NCI-H1417 (cell line): ENCODE measurements at places on chromosomes 12 and 14.
A peak's percentile ranks its signal among the peaks of the same experiment; 100 is the strongest.

DNA sequence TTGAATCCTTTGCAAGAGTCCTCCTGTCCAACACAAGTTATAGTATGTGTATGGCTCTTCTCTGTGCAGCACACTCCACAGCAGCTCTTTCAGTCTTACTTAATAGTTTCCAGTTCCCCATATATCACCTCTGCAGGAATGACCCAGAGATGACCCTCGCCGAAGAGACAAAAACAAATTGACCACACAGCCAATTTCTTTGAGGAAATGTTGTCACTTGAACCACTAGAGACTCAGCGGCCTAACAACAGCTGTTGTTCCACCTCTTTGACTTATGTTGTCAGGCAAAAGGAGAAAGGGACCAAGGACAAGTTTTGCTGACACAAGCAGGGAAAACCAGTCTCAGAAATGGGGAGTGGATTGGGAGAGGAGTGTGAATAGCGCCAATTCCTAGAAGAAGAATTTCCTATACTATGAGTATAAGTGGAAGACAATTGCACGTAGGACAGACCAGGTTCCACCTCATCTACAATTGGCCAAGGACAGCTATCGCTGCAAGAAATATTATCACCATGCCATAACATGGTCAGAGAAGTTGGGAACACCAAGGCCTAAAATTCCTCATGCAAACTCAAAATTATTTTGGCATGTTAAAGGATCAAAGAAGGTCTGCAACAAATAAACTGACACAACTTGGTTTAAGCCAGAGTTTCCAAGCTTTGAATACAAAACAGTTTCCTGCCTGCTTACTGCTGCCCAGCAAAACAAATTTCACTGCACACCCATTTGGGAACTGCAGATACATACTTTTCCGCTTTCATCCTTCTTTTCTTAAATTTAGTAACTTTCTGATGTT, 41.7 kb upstream of the ITPR2 start:
- DNase-seq: no peak

GRCh38 chr12:47219243-47219642, 139.5 kb upstream of the AMIGO2 start:
- DNase-seq: no peak

DNA sequence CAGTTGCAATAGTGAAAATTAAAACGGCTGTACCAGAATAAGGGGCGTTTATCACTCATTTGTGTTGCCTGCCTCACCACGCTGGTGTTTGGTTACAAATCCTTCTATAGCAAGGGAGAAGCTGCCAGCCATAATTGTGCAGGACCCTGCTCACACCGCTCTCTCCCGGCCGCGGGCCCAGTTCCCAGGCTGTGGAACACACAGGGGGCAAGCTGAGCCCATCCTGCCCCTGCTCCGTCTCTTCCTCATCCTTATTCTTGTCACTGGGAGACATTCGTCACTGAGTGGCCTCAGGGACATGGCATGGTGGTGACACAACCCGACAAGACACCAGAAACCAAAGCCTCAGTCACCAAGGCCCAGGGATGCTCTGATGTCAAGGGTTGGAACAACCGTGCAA, 116.3 kb upstream of the FKBP4 start:
- no peak for DNase-seq

- DNase-seq: peak; percentile 56
Measured at GRCh38 chr14:55160989-55161388, 30.4 kb downstream of the DLGAP5 start.

- no peak for DNase-seq
Measured at GRCh38 chr14:76951166-76951565, 77.3 kb downstream of the IRF2BPL start.

- DNase-seq: peak; percentile 68
Measured at GRCh38 chr14:99268810-99269707, 2.9 kb downstream of the BCL11B start.

DNA sequence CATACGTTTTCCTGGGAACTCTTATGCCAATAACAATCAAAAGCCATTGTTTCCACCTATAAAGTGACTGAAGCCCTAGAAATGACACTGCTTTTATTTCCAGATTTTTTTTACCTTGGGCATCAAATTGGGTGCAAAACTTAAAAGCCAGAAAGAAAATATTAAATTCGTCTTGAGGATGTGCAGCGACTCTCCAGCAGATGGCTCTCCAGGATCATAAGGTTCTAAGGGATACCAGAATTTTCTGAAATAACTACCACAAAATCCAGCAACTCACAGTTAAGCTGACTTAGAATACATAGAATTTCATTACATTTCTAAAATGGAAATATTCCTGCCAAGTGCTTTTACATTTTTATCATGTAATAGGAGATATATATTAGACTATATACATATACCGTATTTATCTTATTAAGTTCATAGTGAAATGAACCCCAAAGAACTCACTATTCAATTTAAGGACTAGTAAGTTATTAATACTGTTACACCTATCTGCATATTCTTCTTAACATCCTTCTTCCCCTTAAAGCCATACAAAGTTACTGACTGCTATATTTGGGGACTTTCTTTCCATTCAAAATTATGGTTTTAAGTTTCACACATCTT, 44.0 kb downstream of the ARMH4 start:
- peak; percentile 36 for DNase-seq

DNA sequence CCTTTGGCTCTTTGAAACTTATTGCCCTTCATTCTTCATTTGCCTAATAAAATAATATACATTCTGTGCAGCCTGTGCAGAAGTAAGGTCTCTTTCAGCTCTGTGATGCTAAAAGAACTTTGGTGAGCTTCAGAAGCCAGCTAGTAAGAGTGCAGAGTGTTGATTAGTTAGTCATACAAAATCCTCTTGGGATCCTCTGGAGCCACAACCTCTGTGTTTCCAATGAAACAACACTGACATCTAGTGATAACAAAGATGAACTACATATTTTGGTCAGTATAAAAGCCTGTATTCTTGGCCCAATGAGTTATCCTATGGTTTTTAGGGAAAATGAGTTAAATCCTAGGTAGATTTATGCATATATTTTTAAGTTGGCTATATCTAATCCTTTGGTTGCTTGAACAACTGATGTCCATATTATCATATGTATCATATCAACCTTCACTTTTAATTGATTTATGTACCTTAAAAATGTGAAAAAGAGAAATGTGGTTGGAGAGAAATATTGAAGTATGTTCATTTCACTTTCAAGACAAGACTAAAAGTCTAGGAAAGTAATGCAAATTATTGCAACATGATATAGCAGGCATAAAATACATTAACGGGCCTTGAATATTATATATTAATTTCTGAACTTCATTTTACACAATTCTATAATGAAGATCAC, 158.4 kb downstream of the KLHL28 start:
- peak; percentile 89 for DNase-seq

DNA sequence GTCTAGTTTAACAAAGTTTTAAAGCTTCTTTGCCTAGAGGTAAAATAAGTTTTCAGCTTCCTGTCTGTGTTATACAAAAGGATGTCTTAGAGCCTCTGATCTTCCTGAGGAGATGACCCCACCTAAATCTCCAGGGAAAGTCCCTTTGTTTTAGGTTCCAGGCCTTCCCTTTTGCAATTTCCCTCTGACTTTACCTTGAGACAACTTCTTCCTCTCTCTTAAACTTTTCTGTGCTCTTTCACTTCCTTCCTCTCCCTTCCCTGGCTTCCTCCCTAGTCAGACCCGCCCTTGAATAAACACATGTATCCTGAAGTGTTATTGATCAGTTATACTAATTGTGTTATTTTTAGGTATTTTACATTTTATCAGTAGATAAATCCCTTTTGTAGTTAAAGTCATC, 134.8 kb downstream of the DYRK2 start:
- DNase-seq: no peak

GRCh38 chr12:129594098-129594497, 309.7 kb downstream of the TMEM132D start:
- DNase-seq: no peak

DNA sequence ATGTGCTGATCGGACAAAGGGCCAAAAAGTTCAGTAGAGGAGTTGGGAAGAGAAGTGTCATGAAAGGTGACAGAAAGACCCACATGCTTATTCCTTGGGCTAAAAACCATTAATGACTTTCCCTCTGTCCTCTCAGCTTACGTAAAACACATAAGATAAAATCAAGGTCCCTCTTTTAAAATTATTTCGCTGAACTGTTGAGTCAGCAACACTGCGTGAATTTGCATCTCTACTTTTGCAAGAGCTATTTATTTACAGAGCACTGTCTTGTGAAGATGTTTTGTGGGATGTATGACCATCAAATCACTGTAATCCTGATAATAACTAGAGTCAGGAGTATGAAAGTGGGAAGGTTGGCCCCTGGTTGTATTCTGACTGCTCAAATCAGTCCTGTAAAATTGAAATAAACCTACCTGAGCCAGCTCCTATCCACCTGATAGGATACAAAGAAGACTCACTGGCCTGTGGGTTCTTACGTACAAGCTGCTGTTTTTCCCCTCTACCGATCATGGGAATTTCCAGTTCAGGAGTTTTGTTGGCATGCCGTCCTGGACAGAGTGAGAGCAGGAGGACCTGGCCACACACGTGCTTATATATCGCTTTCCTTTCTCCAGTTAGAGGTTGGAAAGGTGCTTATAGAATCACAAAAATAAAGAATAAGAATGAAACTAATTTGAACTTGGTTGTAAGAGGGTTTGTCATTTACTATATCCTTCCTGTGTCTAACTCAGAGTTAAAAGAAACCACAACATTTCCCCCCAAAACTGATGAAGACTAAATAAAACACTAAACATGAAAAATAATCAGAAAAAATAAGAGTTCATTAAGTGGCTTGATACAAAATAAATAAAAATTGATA, 42.9 kb downstream of the IFNG-AS1 start:
- no peak for DNase-seq

- no peak for DNase-seq
Measured at GRCh38 chr12:83128540-83128939, 441.8 kb downstream of the TMTC2 start.

DNA sequence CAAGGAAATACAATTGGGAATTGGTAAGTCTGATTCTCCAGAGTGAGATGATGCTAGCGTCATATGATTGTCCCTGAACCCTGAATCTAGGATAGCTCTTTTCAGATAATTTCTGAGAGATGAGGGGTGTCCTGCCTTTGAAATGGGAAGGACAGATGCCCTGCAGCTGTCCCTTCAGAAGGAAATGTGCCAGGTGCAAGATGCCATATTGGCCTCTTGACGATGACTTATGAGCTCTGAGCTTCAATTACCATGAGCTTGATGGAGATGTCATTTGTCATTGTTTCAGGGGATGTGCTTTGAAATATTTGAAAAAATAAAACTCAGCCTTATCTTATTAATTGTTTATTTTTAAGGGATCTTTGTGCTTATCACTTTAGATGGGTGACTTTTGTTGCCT, 185.1 kb downstream of the DACT1 start:
- DNase-seq: peak; percentile 81

- no peak for DNase-seq
Measured at GRCh38 chr12:41402801-41403200, 214.7 kb downstream of the PDZRN4 start.

GRCh38 chr12:52254965-52255751, 19.3 kb upstream of the KRT86 start:
- DNase-seq: no peak

DNA sequence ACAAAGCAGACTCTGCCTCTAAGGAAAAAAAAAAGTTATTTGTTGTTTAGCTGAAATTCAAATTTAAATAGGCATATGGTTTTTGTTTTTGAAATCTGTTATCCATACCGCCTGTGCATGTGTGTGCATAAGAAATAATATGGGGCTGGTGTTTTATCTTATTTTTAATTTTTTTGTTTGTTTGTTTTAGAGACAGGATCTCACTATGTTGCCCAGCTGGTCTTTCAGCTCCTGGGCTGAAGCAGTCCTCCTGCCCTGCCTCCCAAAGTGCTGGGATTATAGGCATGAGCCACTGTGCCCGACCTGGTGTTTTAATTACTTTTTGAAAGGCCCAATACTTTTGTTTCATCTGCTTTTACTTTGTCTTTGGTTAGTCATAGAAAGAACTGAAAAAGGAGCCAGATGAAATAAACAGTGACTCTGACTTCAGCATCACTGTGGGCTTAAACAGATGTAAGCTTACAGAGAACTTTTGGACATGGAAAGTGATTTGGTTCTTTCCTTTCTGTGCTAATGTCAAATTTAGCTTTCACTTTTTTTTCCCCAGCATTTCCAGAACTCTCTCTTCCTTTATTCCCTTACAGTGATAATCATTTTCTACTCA, 37.2 kb downstream of the SUPT16H start:
- no peak for DNase-seq

GRCh38 chr14:96754845-96755184, 42.4 kb upstream of the VRK1 start:
- DNase-seq: no peak

DNA sequence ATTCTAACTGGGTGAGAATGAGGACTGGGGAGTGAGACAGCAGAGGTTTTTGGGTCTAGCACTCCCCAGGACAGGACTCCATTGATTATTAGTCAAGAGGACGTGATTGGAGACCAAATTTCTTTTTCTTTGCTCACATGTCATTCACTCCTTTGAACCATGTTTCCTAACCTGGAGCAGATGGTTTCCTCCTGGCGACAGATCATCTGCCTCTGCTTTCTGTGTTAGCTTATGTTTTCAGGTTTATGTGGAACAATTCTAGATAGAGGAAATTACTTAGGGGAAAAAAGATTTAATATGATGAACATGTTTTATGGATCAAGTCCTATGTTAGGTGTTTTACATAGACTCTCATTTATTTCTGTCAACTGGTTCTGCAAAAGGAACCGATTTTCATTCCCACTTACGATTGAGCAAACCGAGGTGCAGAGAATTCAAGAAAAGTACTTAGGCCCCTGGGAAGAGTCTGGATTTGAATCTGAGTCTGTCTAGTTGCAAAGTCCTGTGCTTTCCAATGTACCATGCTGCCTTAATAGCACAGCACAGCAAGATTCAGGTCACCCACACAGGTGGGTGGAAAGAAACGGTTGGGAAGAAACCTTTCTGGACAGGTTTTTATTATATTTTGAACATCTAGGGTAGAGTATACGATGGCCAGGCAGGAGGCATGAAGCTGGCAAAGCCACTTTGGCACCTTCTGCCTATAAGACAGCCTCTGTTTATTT, 30.8 kb downstream of the SMOC1 start:
- no peak for DNase-seq

- DNase-seq: no peak
Measured at GRCh38 chr12:71703206-71703605, 17.3 kb downstream of the TMEM19 start.

GRCh38 chr14:58667900-58668299, 30.1 kb downstream of the DACT1 start:
- DNase-seq: no peak

DNA sequence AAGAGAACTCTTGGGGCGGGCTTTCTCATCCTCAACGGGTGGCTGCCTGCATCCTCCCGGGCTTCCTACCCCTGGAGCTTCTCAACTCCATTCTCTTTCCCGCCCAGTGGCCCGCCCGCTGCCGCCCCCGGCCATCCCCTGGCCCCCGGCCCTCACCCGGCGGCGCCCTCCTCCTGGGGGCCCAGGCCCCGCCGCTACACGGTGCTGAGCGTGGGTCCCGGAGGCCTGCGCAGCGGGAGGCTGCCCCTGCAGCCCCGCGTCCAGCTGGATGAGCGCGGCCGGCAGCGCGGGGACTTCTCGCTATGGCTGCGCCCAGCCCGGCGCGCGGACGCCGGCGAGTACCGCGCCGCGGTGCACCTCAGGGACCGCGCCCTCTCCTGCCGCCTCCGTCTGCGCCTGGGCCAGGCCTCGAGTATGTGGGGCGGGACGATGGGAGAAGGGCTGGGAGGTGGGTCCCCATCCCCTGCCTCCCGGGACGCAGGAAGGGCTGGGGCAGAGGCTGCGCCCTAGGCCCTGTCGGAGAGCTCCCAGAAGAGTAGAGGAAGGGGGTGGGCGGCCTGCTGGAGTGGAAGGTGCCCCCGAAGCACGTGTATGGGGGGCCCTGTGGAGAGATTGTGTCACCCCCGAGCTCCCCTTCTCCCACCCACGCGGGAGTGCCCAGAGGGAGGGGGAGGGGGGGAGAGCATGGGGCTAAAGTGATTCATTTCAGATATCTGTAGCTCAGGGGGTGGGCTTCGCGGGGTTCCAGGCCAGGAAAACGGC, 1.5 kb downstream of the LAG3 start:
- no peak for DNase-seq
